CD4-positive, alpha-beta memory T cell (primary cell): ENCODE measurements at places on chromosomes 7 and 10. TPM values are rescaled to one million over a fixed set of nuclear protein-coding genes. Genes with fewer than 3 reads are reported as not detected.

The ZKSCAN5 gene
- total RNA-seq, result 9.3 TPM

The MYOZ1 gene
- not detected for total RNA-seq

The MBL2 gene
- not detected for total RNA-seq

The PDGFA gene
- 0.20 TPM for total RNA-seq

The KLF14 gene
- total RNA-seq, result not detected

The MET gene
- 0.23 TPM for total RNA-seq

The HOXA13 gene
- not detected for total RNA-seq

The PROSER2 gene
- total RNA-seq, result 0.47 TPM

DNA sequence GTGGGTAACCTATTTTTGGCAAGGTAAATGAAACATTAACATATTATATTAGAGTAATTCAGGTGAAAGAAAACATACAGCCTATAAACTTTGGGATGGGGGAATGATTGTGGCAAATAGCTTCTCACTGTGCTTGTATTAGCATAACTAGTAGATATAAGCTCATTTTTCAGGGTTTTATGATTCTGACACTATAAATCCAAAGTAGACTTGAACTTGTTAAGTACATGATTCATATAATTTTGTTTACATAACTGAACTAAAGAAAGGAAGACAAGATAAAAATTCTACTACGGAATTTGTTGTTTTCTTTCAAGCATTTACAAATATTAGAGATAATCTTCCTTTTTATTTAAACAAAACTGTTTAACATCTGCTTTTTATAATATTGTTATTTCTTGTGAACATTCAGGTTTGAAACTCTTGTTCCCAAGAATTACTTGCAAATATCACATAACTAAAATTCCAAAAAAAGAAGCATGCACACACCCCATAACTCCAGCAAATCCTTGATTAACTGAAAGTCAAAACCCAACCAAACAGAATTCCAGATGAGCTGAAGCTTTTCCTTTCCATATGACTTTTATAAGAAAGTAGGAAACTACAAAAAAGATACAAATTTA, 142.3 kb downstream of the JAZF1 start:
- no peaks in the 10 kb centered on the region for H3K27me3 ChIP-seq
- H3K4me1 ChIP-seq, result no peaks in the 10 kb centered on the region
- H3K4me3 ChIP-seq, result no peak overlapping the region
- DNase-seq, result no peak

GRCh38 chr10:62112963-62113362, 155.7 kb downstream of the RTKN2 start:
- H3K4me1 ChIP-seq, result peaks cover 26% of the 10 kb centered on the region
- no peak for DNase-seq
- no peaks in the 10 kb centered on the region for H3K36me3 ChIP-seq
- H3K4me3 ChIP-seq, result no peak overlapping the region
- no peak overlapping the region for H3K27ac ChIP-seq

GRCh38 chr10:84593506-84593905, 265.1 kb downstream of the CCSER2 start:
- no peaks in the 10 kb centered on the region for H3K4me1 ChIP-seq
- no peak for DNase-seq
- H3K36me3 ChIP-seq, result no peaks in the 10 kb centered on the region
- no peaks in the 10 kb centered on the region for H3K27me3 ChIP-seq

DNA sequence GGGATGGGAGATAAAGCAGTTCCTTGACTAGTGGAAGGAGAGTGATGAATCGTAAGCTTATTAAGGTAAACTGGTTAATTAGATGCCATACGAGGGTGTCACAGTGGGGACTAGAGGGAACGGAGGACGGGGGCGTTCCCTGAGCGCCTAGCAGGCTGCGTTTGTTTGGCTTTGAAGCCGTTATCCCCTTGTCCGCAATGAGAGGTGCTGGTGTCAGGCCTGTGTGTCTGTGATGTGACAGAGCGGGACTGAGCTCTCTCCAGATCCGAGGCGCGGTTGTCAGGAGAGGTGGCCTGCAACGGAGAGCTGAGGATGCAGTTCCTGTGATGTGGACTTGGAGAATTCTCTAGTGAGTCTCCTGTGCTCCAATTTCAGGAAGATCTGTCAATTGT, 60.0 kb upstream of the PRPS1L1 start:
- H3K4me3 ChIP-seq, result no peak overlapping the region
- DNase-seq, result no peak
- H3K27ac ChIP-seq, result no peak overlapping the region

GRCh38 chr7:100895956-100896731, 456 bp upstream of the ACHE start:
- no peak overlapping the region for H3K27ac ChIP-seq
- DNase-seq, result no peak
- H3K4me3 ChIP-seq, result peak overlapping the region; percentile 32
- peaks cover 15% of the 10 kb centered on the region for H3K27me3 ChIP-seq
- H3K4me1 ChIP-seq, result peaks cover 23% of the 10 kb centered on the region

- H3K36me3 ChIP-seq, result no peaks in the 10 kb centered on the region
- DNase-seq, result no peak
- H3K27me3 ChIP-seq, result peaks cover 46% of the 10 kb centered on the region
These were observed 60.8 kb upstream of the BTRC start for GRCh38 chr10:101293007-101293723.

DNA sequence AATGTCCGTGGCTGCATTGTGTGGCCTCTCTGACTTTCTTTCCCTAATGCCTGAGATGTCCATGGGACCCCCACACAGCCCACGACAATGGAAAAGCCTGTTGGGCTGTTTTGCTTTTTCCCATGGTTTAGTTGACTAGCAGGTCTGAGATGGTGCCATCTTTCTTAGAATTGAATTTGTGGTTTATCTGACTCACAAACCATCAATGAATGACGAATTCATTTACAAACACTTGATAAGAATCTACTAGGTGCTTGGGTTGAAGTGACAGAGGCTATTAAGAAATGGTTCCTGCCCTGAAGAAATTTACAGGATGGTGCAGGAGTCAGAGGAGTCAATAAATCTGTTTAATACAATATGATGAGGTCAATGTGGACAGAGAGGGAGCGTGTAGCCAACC, 75.4 kb downstream of the OTUD1 start:
- H3K36me3 ChIP-seq, result no peaks in the 10 kb centered on the region
- H3K4me1 ChIP-seq, result no peaks in the 10 kb centered on the region
- peaks cover 6% of the 10 kb centered on the region for H3K27me3 ChIP-seq
- no peak overlapping the region for H3K27ac ChIP-seq
- no peak for DNase-seq
- no peak overlapping the region for H3K4me3 ChIP-seq

GRCh38 chr7:129438839-129439651, 4.8 kb downstream of the STRIP2 start:
- no peaks in the 10 kb centered on the region for H3K27me3 ChIP-seq
- peaks cover 9% of the 10 kb centered on the region for H3K4me1 ChIP-seq
- H3K4me3 ChIP-seq, result no peak overlapping the region
- DNase-seq, result no peak

DNA sequence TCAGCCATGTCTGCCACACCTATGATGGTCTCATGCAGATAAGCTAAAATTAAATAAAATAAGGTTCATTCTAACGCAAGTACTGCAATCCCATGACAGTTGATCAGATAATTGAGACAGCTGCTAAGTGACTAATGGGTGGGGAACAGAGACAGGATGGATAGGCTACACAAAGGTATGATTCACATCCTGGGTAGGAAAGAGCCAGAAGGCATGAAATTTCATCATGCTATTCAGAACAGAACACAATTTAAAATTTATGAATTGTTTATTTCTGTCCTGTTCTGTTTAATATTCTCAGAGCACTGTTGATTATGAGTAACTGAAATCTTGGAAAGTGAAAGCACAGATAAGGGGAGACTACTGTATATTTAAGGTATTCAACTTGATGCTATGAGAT, 381.8 kb upstream of the SORCS1 start:
- no peaks in the 10 kb centered on the region for H3K4me1 ChIP-seq
- DNase-seq, result no peak
- H3K4me3 ChIP-seq, result no peak overlapping the region
- H3K36me3 ChIP-seq, result no peaks in the 10 kb centered on the region
- no peak overlapping the region for H3K27ac ChIP-seq
- H3K27me3 ChIP-seq, result no peaks in the 10 kb centered on the region

DNA sequence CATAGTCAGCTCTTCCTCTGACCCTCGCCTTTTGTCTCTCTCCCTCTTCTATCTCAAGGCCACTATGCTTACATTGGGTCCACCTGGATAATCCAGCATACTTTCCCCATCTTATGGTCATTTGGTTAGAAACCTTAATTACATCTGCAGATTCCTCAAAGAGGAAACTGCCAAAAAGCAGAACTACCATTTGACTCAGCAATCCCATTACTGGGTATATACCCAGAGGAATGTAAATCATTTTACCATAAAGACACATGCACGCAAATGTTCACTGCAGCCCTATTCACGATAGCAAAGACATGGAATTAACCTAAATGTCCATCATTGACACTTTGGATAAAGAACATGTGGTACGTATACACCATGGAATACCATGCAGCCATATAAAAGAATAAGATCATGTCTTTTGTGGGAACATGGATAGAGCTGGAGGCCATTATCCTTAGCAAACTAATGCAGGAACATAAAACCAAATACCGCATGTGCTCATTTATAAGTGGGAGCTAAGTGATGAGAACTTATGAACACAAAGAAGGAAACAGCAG, 114.8 kb upstream of the NPY start:
- H3K27me3 ChIP-seq, result no peaks in the 10 kb centered on the region
- H3K27ac ChIP-seq, result no peak overlapping the region
- DNase-seq, result no peak
- H3K36me3 ChIP-seq, result no peaks in the 10 kb centered on the region

- H3K36me3 ChIP-seq, result no peaks in the 10 kb centered on the region
- DNase-seq, result no peak
- peaks cover 78% of the 10 kb centered on the region for H3K4me1 ChIP-seq
- no peak overlapping the region for H3K27ac ChIP-seq
- no peak overlapping the region for H3K4me3 ChIP-seq
- H3K27me3 ChIP-seq, result no peaks in the 10 kb centered on the region
These were observed 22.9 kb downstream of the RBM33 start for GRCh38 chr7:155667241-155667829.

GRCh38 chr7:141200191-141201108, 126.6 kb downstream of the TMEM178B start:
- no peaks in the 10 kb centered on the region for H3K4me1 ChIP-seq
- DNase-seq, result no peak
- H3K27me3 ChIP-seq, result no peaks in the 10 kb centered on the region
- H3K27ac ChIP-seq, result no peak overlapping the region

GRCh38 chr10:80453842-80454512, at the start of gene TSPAN14:
TSS of gene TSPAN14 (plus strand) at chr10:80454310. CDS start at chr10:80489234, 34,924 bp downstream.
- DNase-seq, result peak; percentile 76
- H3K4me1 ChIP-seq, result peaks cover 32% of the 10 kb centered on the region
- H3K27ac ChIP-seq, result peak within 1 kb of the TSS; percentile 83
- peak within 1 kb of the TSS; percentile 70 for H3K4me3 ChIP-seq

GRCh38 chr7:105672801-105673200, 91.5 kb upstream of the EFCAB10 start:
- no peak overlapping the region for H3K4me3 ChIP-seq
- no peak overlapping the region for H3K27ac ChIP-seq
- DNase-seq, result no peak
- H3K36me3 ChIP-seq, result no peaks in the 10 kb centered on the region
- H3K4me1 ChIP-seq, result peaks cover 55% of the 10 kb centered on the region

GRCh38 chr7:108813251-108814014, 243.8 kb downstream of the DNAJB9 start:
- no peaks in the 10 kb centered on the region for H3K27me3 ChIP-seq
- no peaks in the 10 kb centered on the region for H3K4me1 ChIP-seq
- DNase-seq, result no peak
- H3K27ac ChIP-seq, result no peak overlapping the region

DNA sequence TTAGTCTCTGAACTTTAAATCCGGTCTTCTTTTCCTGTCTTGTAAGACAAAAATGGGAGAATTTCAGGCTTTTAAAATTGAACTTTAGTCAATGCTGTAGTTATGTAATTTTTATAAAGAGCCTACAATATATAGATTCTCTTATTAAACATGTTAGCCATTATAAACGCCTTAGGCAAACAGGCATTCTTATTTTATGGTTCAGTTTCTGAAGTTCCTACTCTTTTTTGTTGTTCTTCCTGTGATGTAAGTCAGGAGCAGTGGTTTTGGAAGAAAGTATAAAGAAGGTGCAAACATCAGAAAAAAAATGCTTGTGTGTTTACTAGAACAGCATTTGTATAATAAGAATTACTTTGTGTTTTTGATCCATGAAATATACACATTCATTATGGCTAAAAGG, 41.6 kb downstream of the BICC1 start:
- H3K4me1 ChIP-seq, result no peaks in the 10 kb centered on the region
- H3K27ac ChIP-seq, result no peak overlapping the region
- H3K36me3 ChIP-seq, result no peaks in the 10 kb centered on the region
- no peak for DNase-seq
- H3K4me3 ChIP-seq, result no peak overlapping the region
- no peaks in the 10 kb centered on the region for H3K27me3 ChIP-seq

DNA sequence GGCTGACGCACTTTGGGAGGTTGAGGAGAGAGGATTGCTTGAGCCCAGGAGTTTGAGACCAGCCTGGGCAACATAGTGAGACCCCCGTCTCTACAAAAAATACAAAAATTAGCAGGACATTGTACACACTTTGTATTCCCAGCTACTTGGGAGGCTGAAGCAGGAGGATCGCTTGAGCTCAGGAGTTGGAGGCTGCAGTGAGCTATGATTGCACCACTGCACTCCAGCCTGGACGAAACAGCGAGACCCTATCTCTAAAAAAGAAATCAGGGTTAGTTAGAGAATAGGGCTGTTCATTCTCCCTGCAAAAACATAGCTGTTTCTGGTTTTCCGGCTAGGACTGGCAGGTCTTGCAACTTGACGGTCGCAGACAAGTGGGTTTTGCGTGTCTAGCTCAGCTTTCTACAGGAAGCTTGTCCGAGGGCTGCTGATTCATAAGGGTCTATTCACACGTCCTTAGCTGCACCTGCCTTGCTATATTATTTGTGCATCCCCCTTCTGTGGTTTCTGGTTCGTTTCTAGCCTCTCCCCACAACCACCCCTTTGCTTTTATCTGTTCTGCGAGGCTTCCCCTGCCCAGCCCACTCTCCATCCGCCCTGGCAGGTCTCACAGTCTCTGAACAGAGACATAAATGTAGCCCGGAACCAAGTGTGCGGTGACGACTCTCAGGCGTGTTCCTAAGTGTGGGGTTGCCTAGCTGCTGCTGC, 10.7 kb downstream of the AMZ1 start:
- no peaks in the 10 kb centered on the region for H3K27me3 ChIP-seq
- peak overlapping the region; percentile 33 for H3K27ac ChIP-seq
- peaks cover 21% of the 10 kb centered on the region for H3K4me1 ChIP-seq
- no peaks in the 10 kb centered on the region for H3K36me3 ChIP-seq
- peak; percentile 80 for DNase-seq

- no peak overlapping the region for H3K4me3 ChIP-seq
- H3K36me3 ChIP-seq, result no peaks in the 10 kb centered on the region
- no peaks in the 10 kb centered on the region for H3K27me3 ChIP-seq
- H3K4me1 ChIP-seq, result no peaks in the 10 kb centered on the region
- no peak for DNase-seq
- H3K27ac ChIP-seq, result no peak overlapping the region
These were observed 46.3 kb downstream of the TAS2R16 start for GRCh38 chr7:122949186-122949585.

GRCh38 chr10:57818522-57818921, 449.2 kb downstream of the IPMK start:
- H3K27ac ChIP-seq, result no peak overlapping the region
- H3K4me3 ChIP-seq, result no peak overlapping the region
- H3K4me1 ChIP-seq, result no peaks in the 10 kb centered on the region
- no peak for DNase-seq
- H3K27me3 ChIP-seq, result no peaks in the 10 kb centered on the region
- H3K36me3 ChIP-seq, result no peaks in the 10 kb centered on the region

GRCh38 chr7:99631295-99632109, 14.8 kb downstream of the ZSCAN25 start:
- H3K4me3 ChIP-seq, result no peak overlapping the region
- no peak for DNase-seq
- no peak overlapping the region for H3K27ac ChIP-seq
- H3K27me3 ChIP-seq, result no peaks in the 10 kb centered on the region
- peaks cover 45% of the 10 kb centered on the region for H3K36me3 ChIP-seq
- no peaks in the 10 kb centered on the region for H3K4me1 ChIP-seq
